ENCODE measurements at places on chromosomes 3 and 15.

DNA sequence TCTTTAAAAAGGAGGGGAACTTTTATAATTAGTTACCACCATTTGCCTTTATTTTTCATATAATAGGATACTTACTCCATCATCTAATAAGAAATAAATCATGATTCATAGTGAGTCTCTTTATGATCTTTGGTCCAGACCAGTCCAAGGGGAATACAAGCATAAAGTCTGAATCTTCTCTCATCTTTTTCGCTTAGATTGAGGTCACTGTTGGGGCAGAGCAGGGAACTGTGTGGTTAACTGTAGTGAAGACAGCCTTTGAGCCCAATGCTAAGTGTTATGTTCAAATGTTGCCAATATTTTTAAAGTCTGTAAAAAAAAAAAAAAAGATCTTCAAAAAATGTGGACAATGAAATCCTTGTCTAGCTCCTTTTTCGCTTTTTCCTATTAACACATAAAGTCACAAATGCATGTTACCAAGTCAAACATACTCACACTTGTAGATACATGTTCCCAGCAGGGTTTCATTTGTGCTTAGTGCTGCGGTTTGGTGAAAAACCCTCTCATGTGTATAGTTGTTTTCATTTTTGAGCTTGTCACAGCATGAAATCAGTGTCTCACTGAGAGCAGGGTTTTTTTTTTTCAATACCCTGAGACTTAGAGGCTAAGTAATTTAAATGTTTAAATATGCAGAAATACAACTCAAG, 72.1 kb downstream of the EPHA3 start:
- DNase-seq, result no peak

- DNase-seq, result no peak
Observed at GRCh38 chr3:188320757-188321156, 166.8 kb downstream of the LPP start.

GRCh38 chr3:64021922-64022321, 1.4 kb downstream of the PSMD6 start:
- DNase-seq, result no peak

GRCh38 chr3:126952983-126953660, 29.8 kb upstream of the PLXNA1 start:
- no peak for DNase-seq

DNA sequence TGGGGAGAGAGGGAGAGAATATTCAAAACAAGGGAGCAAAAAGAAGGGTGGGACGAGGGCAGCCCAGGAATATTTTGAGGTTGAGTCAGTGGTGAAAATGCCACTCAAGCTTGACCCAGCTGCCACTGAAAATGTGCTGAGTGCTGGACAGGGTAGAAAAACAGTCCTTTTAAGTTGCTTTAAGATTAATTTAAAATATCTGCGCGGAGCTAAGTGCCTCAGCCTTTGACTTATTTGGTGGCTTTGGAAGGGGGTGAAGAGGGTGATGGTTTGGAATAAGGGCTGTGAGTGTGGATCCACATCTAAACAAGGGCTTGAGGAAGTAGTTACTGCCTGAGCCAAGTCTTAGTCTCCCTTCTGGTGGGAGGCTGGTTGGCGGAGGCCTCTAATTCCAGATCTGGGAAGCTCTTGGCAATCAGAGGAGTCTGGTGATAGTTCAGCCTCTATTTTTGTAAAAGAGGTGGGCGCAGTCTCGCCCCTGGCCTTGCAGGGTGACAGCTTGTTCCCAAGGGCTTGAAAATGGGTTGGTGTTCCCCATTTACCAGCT, 280.8 kb upstream of the ROPN1 start:
- DNase-seq, result no peak

DNA sequence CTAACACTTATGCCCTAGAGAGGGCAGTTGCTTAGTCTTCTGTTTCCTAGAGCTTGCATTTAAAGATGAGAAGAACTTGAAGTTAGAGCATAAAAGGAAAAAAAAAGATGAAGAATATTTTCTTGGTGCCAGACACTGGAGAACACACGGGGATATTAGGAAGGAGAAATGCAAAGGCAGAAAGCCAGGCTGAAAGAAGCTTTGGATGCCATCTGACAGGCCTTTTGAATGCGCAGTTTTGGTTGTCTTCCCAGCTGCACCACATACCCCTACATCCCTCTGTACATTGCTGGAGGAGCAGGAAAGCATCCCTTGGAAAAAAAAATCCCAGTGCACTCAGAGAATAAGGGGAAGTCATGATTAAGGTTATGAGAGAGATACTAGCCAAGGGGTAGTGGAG, 378.9 kb downstream of the GAP43 start:
- DNase-seq, result no peak

DNA sequence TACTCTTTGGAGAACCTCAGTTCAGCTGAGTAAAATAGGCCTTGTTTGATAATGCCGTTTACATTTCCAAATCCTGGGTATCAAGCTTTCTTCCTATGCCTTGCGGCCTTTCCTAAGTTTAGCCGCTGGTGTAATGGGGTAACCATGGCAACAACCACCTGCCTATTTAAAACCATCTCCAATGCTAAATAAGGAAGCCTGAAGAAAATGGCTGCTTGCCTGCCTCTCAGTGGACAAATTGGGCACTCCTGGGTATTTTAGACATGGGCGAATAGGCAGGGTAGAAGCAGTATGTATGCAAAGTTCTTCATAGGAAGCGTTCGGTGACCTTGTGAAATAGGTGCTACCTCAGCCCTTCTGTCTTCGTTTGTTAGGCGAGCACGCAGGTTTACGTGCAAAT, 122.7 kb downstream of the DGKG start:
- DNase-seq, result no peak

DNA sequence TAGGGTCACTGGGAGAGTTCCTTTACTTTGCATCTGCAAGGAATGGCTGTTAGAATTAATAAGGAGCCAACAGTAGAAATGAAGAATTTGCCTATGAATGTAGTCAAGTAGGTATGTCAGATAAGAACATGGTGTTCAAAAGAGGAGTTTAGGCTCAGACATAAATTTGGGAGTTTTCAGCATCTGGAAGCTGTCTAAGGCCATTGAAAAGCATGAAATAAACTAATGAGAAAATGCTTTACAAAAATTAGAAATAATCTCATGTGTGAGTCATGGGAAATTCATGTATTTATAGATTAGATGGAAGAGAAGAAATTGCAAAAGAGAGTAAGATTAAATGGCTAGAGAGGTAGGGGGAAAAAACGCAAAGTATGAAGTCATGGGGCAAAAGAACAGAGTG, 201.9 kb downstream of the DIPK2A start:
- DNase-seq, result no peak

- DNase-seq, result no peak
Observed at GRCh38 chr15:70704731-70705130, 58.6 kb downstream of the UACA start.

DNA sequence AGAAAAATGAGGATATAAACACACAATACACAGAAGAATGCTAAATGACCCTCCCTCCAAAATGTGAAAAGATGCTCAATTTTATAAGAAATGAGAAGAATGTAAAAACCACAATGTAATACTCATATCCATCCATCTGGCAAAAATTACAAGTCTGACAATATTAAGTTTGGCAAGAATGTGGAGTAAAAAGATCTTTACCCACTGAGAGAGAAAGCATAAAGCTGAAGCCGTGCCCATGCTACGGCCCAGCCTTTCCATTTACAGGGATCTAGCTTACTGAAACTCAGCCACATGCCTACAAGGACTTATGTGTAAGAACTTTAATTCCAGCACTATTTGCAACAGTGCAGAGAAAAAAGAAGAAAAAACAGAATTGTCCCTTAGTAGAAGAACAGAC, 42.9 kb downstream of the ATP13A3 start:
- DNase-seq, result no peak
